H9 (cell line): ENCODE measurements at places on chromosomes 3 and 15. TPM values are rescaled to one million over a fixed set of nuclear protein-coding genes. Genes with fewer than 3 reads are reported as not detected.

ALDH1L1 gene
- 0.68 and 0.90 TPM in 2 replicates for total RNA-seq

DNA sequence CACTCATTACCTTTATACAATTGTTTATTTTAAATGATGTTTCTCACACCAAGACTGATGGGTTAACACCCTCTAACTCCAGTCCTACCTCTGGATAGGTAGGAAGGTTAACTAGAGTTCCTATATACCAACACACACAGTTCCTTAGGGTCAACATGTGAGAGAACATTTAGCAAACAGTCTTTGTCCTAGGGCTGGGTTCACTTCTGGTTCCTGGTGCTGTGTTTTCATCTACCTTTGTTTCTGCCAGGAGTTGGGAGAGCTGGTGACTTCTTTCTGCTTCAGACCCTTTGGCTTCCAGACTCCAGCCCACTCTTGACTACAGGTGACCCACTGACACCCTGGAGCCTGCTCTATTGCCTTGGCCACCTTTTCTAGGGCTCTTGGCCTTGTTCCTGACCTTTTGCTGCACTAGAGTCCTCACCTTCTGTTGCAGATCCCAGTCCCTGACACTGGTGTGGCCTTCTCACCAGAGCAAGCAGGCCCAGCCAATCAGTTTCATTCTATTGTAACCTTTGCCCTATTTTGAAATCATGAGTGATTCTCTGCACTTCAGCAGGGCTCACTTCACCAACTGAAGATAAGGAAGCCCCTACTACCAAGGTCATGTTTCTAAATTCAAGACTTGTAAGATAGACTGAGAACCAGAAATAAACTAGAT, 50.0 kb upstream of the SECISBP2L start:
- no peaks in the 10 kb centered on the region for H3K4me1 ChIP-seq
- no peaks in the 10 kb centered on the region for H3K27me3 ChIP-seq
- H3K27ac ChIP-seq: no peak overlapping the region
- no peak for DNase-seq
- H3K36me3 ChIP-seq: no peaks in the 10 kb centered on the region

- H3K4me3 ChIP-seq: no peak overlapping the region
- H3K27me3 ChIP-seq: no peaks in the 10 kb centered on the region
- no peak for DNase-seq
- peaks cover 40% of the 10 kb centered on the region for H3K36me3 ChIP-seq
Observed at GRCh38 chr3:28267984-28268849, 26.8 kb downstream of the CMC1 start.

DNA sequence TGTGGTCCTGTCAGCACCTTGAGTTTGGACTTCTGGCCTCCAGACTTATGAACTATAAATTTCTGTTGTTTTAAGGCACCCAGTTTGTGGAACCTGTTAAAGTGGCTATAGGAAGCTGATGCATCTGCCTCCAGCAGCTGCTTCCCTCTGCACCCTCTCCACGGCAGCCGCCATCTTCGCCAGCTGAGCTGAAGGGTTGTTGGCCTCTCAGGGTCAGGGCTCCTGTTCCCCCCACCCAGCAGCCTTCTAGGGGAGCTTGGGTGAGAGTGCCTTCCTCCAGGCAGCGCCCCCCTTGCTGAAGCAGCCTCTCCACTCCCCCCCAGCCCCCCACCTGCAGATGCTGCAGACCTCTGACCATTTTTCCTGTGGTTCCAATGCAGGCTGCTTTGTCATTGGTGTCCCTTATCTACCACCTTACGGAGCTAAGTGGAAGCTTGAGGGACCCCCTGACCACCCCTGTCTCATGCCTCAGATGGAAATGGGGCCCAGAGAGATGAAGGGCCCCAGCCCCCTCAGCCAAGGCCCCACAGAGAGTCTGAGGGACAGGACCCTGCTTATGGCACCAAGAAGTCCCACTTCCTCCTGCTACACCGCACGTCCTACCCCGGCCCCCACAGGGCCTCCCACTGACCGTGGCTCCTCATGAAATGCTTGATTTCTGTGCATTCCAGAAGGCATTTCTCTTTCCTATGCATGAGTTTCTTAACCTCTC, 61.4 kb upstream of the TLE3 start:
- no peaks in the 10 kb centered on the region for H3K36me3 ChIP-seq
- no peaks in the 10 kb centered on the region for H3K27me3 ChIP-seq
- no peak for DNase-seq
